Stimulated activated CD4-positive, alpha-beta T cell treated with anti-CD3 and anti-CD28 coated beads, Interleukin-4, amount 100 ng/mL, for 24 hours (primary cell): ENCODE measurements at places on chromosomes 16 and 17.

DNA sequence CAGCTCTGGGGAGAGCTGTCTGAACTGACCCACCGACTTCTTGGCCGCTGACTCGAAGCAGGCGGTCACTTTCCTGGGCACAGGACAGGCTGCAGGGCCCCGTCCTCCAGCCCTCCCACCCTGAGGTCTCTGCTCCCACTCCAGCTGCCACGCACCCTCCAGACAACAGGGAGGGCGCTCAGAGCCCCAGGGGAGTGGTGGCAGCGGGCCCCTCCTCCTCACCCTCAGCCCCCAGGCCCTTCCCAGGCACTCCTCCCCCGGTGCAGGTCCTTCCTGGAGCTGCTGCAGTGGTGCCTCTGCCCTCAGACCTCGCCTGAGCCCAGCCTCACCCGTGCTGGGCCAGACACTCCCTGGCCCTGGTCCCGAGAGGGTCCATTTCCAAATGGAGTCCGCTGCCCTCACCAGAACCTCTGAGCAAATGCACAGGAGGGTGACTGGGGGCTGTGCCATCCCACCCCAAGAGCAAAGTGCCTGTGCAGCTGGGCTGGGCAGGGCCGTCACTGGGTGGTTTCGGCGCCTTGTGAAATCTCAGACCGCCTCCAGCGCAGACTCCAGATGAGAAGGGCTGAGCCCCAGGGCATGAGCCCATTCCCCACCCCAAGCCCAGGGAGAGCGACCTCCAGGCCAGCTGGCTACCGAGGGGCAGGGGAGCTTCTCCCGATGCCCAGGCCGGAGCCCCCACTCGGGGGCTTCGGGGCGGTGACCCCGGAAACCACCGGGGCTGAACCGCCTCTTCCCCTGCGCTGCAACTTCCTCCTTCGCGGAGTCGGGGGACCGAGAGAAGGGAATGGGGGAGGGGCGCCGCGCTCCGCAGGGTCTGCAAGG lies 717 bp downstream of the CYBA start:
- no peak for DNase-seq

DNA sequence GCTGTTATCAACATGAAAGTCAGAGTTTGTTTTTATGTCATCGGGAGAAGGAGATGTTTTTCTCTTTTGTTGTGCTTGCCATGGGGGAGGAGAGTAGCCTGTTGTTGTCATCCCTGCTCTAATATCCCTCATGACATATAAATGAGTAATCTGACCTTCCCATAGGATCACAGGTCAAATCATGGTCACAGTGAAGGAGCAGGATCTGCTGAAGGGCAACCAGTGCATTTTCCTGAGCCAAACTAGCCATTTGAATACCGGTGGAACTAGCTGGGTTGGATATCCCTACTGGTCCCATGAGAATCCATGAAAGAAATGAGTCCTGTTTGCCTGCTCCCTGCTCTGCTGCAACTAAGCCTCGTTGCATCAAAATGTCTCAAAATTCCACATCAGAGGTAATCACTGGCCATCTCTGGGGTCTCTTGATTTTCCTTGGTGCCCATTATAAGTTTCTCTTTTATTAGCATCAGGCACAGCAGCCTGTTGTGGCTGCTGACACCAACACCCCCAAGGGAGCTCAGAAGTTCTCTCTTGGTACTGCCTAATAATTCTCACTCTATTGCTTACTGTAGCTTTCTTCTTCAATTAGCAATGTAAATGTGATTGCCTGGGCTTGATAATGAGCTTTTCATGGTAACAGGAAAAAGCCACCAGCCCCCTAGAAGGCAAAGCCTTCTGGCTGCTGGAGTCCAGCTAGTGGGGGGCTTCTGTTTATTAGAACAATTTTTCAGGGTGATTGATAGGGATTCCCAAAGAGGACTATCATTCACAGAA lies 211.4 kb upstream of the ERCC4 start:
- no peak for DNase-seq

- no peak for DNase-seq
Measured at GRCh38 chr16:73053364-73054124, 5.6 kb upstream of the ZFHX3 start.

GRCh38 chr17:1783834-1784611 lies 22.2 kb downstream of the SERPINF1 start:
- DNase-seq: no peak

- DNase-seq: no peak
Measured at GRCh38 chr17:3697103-3697476, 1.1 kb upstream of the P2RX5 start.

DNA sequence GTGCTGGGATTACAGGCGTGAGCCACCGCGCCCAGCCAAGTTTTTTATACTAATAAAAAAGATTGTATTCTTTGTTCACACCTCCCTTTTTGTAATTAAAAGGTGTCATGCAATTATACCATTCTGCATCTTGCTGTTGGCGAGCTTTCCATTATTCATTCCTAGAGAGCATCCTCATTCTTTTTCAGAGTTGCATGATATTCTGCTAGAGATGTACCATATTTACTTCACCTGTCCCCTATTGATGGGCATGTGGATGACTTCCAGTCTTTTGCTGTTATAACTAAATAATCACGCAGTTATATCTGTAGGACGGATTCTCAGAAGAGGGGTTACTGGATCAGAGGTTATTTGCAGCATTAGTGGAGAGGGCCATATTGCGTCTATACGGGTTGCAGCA lies 17.0 kb downstream of the SGSM2 start:
- DNase-seq: no peak
